Stimulated activated CD4-positive, alpha-beta T cell treated with anti-CD3 and anti-CD28 coated beads, Interleukin-4, amount 100 ng/mL, for 4 hours (primary cell): ENCODE measurements at places on chromosomes 7 and 10.

DNA sequence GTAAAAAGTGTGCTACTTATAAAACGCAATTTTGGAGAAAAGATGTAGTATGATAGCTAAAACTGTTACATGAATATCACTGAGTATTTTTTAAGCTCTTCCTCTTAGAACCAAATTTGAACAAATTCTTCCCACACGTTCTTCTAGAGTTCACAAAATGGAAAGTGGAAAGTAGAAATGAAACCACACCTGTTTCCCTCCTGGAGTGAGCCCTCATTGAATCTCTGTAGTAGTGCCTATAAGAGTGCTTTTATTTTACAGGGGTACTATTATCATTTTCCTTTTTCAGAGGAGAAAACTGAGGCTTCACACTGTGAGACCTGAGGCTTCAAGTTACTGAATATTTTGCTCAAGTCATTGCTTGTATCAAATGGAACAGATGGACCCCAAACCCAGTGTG lies 393.0 kb downstream of the NRG3 start:
- DNase-seq = no peak

DNA sequence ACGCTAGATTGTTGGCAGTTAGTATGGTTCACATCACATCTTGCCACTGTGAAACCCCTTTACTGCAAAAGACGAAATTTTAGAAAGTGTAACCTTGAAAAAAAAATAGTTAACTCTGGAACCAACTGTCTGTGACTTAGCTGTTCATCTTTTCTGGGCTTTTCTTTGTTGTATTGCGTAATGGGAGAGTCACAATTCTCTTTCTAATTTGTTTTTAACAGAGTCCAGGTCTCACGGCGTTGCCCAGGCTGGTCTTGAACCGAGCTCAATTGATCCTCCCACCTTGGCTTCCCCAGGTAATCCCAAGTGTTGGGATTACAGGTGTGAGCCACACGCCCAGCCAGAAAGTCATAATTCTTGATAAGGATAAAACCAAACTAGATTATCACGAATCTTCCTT lies 14.5 kb downstream of the UBE3C start:
- DNase-seq = no peak

- no peak for DNase-seq
These were observed 472.1 kb upstream of the IGFBP3 start for GRCh38 chr7:46393142-46393541.

- DNase-seq = no peak
These were observed 31.2 kb upstream of the MSRB2 start for GRCh38 chr10:23063973-23064812.

DNA sequence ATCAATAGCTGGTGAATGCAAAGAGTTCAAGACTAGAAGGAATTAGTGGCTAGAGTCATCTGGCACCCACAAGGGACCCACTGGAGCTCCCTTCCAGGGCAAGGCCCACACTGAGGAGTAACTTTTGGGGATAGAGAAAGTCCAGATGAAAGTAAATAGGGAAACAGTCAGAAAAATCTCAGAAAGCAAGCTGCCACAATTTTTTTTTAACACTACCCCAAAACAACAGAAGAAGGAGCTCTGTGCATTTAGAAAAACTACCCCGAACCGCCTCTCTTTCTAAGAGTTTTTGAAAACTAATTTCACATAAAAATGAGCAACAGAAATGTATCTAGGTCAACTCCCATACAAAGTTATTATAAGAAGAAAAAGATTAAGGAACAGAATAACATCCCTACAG lies 42.2 kb downstream of the AOAH start:
- no peak for DNase-seq

GRCh38 chr10:4333459-4333894 lies 492.5 kb upstream of the AKR1E2 start:
- no peak for DNase-seq

- no peak for DNase-seq
These were observed 319.7 kb upstream of the POM121L12 start for GRCh38 chr7:52715701-52716100.

DNA sequence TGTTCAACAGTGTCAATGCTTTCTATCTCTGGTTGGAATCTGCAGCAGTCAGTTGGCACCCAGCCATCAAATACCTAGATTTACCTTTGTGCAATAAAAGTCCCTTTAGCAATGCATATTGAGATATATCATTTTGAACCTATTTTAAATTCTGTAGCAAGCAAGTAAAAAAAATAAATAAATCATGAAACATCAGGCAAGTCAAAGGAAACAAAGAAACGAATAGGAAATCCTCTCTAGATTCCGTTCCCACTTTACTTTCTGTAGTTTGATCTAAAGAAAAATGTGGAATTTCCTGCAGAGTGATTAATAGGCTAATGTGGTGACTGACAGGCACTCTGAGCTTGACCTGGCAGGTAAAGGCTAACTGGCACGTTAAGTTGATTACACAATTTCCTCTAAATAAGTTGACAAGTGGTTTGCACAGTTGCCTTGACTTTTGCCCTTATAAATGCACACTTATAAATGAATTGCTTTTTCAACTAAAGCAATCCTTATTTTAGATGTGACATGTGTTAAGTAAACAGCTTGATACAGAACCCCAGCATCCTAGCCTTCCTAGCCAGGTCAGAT lies 208.1 kb upstream of the TCF7L2 start:
- no peak for DNase-seq

GRCh38 chr7:24140001-24140400 lies 144.0 kb upstream of the NPY start:
- no peak for DNase-seq
